ENCODE measurements at places on chromosomes 7 and 10.

DNA sequence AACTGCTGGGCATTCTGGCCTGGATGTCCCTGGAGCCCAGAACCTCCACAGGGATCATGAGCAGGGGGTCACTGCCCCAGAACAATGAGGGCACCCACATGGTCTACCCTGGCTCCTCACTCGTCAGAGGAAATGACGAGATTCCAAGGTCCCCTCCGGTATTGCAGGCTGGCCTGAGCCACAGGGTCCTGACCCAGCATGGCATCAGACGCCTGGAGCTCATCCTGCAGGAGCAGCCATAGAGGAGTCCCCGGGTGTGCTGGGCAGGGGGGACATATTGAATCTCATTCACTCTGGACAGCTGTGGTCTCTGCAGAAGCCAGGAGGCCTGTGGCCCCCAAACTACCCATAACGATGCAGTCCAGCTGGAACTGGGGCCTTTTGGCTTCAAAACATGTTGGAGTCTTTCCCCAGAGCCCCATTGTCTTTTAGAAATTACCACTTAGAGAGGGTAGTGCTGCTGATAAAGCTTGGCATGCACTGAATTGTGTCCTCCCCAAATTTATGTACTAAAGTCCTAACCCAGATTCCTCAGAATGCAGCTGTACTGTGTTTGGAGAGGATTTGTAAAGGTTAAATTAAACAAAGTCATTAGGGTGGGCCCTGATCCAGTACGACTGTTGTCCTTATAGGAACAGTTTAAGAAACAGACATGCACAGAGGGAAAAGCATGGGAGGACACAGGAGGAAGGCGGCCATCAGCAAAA, 27.7 kb downstream of the ANXA8 start:
- no peak for DNase-seq

DNA sequence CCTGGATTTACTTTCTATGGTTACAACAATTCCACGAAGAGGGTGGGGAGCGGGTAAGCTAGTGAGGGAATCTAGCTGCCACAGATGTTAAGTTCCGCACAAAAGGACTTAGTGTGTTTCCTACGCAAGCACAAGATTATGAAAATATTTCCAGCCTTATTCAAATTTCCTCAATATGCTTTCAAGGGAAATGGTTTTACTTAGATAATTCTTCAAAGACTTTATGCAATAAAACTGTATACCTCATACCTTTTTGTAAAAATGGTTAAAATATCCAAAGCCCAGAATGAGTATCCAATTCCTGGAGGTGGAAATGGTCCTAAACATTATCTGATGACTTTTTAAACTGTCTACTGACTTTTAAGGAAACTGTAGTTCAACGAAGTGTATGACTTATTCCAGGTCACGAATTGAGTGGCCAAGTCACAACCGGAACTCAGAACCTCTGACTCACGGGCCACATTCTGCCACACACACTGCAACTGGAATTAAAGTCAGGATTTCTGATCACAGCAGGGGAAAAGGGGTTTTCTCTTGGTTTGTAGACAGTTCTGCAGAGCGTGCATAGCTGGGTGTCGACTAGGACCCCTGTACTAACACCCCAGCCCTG, 20.2 kb upstream of the INSIG1 start:
- DNase-seq = no peak

DNA sequence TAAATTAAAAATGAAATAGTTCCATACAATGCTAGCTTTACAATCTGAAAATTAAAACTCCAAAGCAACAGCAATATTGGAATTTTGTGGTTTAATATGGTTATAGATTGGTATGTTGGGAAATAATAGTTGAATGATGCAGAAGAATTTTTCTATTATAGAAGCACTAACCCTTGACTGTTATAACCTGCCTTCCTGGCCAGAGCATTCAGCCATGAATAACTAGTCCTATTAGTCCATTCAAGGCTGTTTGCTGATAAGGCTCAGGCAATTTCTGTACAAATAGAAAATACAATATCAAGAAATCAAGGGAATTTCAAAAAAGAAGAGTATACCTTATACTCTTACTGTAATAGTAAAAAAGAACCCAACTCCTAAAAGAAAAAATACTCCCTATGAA, 101.6 kb upstream of the SP4 start:
- DNase-seq = no peak

GRCh38 chr10:4813023-4813422, 13.0 kb upstream of the AKR1E2 start:
- peak; percentile 85 for DNase-seq

DNA sequence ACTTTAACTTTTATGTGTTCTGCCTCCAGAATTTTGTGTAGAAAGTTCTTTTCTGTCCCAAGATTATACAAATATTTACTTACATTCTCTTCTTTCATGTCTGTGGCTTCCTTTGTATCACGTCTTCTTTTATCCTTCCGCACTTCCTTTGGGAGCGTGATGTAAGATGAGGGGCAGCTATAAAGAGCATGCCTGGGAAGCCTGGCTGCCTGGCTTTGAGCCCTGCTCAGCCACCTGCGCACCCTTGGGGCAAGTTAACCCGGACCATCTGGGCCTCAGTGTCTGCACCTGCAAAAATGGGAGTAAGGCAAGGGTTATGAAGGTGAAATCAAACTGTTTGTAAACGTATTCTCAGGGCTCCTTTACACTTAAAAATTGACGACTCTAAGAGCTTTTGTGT, 25.2 kb downstream of the PALD1 start:
- DNase-seq = no peak

- DNase-seq = no peak
These were observed at the start of gene TMEM184A for GRCh38 chr7:1555813-1556543. TSS of gene TMEM184A (minus strand) at chr7:1556205. CDS start at chr7:1555484, 721 bp downstream.

DNA sequence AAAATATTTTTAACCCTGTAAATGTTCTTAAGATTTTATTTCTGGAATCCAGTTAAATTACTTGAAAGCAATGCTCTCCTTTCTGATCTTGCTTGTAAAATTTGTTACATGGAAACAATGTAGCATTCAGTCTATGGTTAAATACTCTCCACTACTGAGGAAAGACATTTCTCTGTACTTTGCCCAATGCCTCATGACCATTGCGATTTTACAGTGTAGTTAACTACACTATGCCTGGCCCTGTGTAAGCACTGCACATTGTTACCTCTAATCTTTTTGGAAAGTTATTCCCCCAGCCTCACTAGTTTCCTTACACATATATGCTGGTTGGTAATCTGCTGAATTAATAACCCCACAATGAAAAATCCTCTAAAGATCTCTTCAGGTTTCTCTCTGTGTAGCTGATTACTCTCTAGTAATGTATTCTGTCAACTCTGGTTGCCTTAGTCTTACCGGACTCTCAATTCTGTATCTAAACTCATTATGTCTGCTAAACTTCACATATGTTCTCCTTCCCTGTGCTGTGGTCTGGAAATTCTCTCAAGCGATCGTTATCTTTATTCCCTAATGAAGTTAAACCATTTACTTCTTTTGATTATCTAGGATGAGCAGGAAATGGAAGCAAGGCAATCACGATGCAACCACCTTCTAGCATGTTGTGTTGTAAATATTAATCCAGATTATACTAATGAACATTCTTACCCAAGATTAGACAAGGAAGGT, 58.7 kb upstream of the TMEM106B start:
- no peak for DNase-seq

DNA sequence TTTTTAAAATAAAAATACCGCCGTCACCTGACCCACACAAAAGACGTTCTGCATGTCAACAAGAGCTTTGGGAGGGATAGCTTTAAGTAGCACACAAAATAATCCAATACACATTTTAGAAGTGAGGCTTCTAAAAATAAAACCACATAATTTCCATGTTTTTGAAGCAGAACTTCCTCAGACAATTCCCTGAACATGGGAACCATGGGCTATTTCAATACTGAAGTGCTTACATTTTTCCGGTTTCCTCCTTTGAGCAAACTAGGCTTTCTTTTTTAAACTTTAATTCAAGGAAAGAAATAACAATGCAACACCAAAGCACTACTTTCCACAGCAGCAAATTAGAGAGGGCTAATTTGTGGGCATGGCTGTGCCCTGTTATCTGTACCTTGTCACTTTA, 59.9 kb downstream of the ELMO1 start:
- DNase-seq = no peak

GRCh38 chr7:29372351-29373090, 177.9 kb downstream of the CHN2 start:
- peak; percentile 44 for DNase-seq

GRCh38 chr10:19451937-19452336, 364.3 kb upstream of the PLXDC2 start:
- DNase-seq = no peak

GRCh38 chr7:115410434-115410820, 488.5 kb downstream of the MDFIC start:
- no peak for DNase-seq

DNA sequence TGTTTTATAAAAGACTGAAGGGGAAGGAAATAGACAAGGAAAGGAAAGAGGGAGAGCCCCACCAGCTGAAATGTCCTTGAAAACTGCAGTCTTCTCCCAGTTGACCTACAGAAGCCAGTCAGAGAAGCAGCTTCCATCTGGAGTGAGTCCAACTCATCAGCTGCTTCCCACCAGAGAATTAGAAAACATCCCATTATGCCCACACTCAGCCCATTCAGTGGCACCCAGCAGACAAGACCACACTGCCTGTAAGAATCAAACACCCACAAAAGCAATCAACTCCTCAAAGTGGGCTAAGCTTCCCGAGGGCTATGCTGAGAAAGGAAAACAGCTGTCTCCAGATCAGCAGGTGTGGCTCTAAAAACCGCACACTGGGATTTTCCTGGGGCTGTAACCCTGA, 29.6 kb upstream of the TMEM213 start:
- no peak for DNase-seq

DNA sequence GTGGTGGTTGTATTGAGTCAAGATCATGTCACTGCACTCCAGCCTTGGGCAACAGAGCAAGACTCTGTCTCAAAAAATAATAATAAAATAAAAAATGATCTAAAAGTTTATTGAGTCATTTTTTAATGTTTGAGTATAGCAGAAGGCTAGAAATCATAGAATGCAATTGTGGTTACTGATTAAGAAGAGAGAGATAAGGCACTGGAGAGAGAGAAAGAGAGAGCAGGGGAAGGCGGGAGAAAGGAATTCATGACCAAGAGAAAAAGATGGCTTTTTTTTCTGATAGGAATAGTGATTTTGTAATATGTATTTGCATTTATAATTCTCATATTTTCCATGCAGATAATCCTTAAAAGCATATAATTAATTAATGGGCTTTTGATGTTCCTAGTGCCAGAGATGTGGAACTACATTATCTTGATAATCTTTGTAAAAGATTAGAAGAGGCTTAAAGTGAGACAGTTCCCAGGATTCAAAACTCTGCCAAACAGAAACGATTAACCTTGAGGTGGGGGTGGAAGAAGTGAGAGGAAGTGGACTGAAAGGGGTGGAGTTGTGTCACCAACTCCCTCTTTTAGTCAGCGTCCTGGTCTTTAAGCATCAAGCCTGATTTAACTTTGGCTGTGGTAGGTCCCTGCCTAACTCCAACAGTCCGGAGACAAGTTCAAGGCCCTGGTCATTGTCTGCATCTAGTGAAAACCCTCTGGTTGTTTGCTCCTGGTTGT, 76.2 kb downstream of the CHN2 start:
- DNase-seq = peak; percentile 8

- no peak for DNase-seq
These were observed 625 bp downstream of the GIMAP2 start for GRCh38 chr7:150686030-150686631.

- DNase-seq = peak; percentile 81
These were observed 1.3 kb downstream of the LSMEM1 start for GRCh38 chr7:112481833-112482670.

DNA sequence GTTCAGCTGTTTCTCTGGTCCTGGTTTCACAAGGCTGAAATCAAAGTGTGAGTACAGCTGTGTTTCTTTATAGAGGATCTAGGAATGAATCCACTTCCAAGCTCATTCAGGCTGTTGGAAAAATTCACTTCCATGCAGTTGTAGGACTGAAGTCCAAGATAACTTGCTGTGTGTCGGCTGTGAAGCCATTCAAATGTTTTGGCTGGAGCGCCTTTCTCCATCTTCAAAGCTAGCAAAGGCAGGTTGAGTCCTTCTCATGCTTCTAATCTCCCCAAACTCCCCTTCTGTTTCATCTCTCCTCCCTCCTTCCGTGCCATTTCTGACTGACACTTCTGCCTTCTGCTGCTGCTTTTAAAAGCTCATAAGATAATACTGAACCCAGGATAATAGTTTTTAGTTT, 1195.4 kb upstream of the LRRN3 start:
- no peak for DNase-seq

GRCh38 chr7:92768501-92769393, 67.6 kb downstream of the CDK6 start:
- no peak for DNase-seq

DNA sequence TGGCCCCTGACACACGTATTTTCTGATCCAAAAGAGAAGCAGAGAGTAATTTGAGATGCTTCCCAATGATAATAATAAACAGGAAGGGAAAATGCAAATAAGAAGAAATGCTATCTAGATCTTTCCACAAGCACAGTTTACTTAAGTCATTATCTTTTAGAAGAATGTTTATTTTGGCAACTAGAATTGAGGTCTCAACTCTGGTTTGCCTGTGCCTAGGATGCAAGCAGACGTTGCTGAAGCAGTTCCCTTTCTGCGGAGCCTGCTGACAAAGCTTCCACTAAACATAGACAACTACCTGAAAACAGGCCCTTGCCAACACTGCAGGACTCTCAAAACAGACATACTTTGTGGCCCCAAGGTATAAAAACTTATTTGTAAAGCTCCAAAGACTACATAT, 315.8 kb upstream of the POM121L12 start:
- no peak for DNase-seq

GRCh38 chr7:112547916-112548315, 67.1 kb downstream of the LSMEM1 start:
- DNase-seq = peak; percentile 36

DNA sequence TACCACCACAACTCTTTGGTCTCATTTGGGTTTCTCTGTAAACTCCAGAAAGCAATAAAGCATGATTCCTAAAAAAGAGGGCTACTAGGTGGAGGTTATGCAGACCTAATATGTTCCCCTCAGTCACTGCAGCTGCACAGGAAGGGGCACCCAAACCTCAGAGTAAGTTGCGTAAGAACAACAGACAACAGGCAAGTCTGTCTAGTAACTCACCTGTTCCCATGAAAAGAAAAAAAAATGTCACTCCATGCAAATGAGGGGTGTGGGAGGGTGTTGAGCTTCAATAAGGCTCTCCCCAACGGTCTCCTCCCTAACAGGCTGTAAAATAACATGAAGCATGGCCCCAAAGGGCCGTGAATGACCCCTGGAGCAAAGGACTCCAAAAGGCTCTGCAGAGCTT, 461.4 kb downstream of the KCNMA1 start:
- no peak for DNase-seq

GRCh38 chr10:11207560-11207844, 189.8 kb downstream of the CELF2 start:
- no peak for DNase-seq

- peak; percentile 10 for DNase-seq
These were observed 134.3 kb downstream of the TAX1BP1 start for GRCh38 chr7:27873981-27874957.

- no peak for DNase-seq
These were observed 201.0 kb upstream of the LYZL2 start for GRCh38 chr10:30830315-30831230.

DNA sequence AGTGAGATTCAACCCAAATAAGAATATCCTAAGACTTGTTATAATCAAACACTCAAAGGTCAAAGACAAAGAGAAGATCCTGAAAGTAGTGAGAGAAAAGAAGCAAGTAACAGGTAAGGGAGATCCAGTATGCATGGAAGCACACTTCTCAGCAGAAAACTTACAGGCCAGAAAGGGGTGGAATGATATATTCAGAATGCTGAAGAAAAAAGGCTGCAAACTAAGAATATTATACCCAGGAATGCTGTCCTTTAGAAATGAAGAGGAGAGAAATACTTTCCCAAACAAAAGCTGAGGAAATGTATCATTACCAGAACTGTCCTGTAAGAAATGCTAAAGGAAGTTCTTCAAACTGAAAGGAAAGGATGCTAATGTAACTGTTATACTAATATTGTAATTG, 12.6 kb upstream of the ZNF746 start:
- no peak for DNase-seq
